ENCODE measurements at places on chromosomes 12 and 14.

DNA sequence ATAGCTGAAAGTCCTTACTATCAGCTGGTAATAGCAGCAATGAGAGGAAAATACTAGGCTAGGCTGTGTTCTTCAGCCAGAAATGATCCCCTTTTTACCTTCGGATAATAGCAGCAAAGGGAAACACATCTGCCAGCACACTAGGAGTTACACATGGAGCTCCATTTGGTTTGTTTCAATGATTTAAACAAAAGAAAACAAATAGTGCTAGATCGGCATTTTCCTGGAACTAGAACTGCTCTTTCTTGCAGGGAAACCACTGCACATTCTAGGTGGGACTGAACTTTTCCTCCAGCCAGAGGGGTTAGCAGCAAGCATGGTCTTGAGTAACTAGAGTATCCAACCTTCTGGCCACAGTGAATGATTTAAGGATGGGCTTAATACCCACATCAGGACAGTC, 117.6 kb downstream of the PDE6H start:
- DNase-seq, result no peak

DNA sequence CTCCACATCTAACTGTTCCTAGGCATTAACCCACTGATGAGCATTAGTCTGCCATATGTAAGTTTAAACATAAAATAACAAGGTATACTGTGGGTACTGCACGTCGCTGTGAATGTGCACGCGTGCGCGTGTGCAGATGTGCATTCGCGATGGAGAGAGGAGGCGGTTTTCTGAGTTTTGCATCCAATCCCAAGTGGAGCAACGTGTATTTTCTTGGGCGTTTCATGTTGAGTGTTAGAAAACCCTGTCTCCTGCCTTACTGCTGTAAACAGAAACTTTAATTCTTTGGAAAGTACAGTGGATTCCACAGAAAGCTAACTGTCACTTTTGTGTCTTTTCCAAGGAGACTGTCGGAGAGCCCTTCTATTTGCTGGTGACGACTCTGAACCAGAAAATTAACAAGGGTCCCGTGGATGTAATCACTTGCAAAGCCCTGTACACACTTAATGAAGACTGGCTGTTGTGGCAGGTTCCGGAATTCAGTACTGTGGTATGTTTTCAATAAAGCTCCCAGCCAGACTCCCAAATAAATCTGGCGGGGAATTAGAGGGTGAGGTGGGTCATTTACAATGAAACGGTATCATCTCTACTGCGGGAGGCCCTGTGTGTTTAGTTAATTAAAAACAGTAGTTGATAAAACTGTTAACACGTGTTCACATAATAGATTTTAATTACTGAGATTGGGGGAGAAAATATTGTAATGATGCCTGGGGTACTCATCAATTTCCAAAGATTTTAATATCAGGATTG, 116.5 kb downstream of the PLXNC1 start:
- no peak for DNase-seq

GRCh38 chr12:50928392-50928791, 24.0 kb upstream of the HIGD1C start:
- DNase-seq, result no peak

DNA sequence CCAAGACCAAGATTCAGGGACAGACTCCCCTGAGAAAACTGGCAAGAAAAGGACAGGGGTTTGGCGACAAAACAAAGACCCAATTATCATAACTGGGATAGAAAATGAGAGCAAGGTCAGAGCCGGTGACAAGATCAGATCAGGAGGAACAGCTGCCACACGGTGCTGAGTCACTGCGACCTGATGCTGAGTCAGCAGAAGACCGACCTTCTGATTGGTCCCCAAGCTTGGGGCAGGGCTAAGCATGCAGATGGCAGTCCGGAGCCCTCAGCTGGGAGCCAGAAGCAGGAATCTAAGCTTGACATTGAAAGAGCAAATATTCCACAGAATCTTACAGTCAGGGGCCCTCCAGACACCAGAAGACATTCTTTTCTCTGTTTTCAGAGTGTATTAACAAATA, 19.1 kb upstream of the ARMH4 start:
- DNase-seq, result peak; percentile 93

DNA sequence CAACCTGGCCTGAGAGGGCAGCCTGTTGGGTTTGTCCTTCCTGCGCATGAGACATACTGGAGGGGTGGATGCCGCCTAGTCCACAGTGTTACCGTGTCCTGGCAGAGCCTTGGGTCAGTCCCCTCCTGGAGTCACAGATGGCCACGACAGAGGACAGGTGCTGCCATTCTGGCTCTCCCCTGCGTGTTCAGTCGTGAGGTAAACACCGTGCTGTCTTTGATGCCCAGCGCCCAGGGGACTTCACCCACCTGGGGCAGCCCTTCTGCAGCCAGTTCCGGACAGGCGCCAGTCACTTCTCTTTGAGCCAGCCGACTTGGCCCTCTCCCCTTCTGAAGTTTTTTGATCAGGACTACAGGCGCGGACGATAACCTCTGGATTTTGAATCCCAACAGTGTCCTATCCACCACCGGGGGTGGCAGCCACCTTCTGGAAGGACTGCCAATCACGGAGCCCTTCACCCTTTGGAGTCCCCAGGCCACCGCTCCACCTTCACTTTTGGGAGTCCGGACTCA, 933.0 kb downstream of the DIO2 start:
- DNase-seq, result no peak

DNA sequence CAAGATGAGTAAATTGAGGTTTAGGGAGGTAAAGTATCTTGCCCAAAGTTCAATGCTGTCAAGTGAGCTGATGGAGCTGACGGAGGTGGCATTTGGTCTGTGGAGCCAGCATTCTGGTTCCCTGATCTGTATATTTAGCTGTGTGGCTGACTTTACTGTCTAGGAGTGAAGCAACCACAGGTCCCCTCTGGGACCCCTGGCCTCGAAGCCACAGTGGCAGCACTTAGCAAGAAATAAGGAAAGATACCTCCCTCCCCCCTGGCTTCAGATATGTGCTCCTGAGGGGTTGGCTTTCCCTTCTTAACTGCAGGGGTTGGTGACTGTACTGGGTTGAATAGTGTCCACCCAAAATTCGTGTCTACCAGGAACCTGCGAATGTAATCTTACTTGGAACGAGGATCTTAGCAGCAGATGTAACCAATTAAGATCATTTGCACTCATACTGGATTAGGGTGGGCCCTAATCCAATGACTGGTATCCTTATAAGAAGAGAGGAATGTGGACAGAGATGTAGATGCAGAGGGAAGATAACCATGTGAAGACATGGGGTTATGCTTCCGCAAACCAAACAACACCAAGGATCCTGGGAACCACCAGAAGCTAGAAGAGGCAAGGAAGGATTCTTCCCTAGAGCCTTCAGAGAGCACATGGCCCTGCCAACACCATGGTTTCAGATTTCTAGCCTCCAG, 2.0 kb upstream of the ACVR1B start:
- no peak for DNase-seq

Data from kidney tubule cell (primary cell).